Islet precursor cell (in vitro differentiated cells): ENCODE measurements at places on chromosomes 6 and 20.

GRCh38 chr6:24229696-24230405 is 103.8 kb downstream of the NRSN1 start:
- DNase-seq: no peak

DNA sequence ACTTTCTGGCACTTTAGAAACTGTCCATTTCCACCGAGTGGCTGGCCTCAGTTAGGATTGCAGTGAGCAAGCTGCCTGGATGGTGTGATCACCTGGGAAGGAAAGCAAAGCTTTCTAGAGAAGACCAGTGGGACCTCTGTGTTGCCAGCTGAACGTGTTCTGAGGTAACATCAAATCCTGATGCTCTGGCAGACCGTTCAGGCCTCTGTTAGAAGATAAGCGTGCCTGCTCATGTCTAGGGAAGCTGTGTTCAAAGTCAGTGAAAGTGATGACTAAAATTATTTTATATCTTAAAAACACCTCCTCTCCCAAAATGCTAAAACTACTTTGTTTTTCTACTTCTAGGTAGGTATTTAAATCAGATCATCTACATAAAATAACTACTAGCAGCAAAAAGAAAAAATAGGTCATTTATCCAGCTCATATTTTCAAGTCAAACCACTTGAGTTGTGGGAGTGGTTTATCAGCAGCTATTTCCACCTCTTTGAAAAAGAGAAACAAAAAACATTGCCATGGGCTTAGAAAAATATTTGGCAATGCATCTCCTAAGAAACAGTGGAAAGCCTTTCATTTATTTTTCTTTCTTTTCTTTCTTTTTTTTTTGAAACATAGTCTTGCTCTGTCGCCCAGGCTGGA is 54.8 kb downstream of the CEP43 start:
- DNase-seq: no peak

GRCh38 chr6:33418690-33419291 is 884 bp upstream of the CUTA start:
- DNase-seq: peak; percentile 79

DNA sequence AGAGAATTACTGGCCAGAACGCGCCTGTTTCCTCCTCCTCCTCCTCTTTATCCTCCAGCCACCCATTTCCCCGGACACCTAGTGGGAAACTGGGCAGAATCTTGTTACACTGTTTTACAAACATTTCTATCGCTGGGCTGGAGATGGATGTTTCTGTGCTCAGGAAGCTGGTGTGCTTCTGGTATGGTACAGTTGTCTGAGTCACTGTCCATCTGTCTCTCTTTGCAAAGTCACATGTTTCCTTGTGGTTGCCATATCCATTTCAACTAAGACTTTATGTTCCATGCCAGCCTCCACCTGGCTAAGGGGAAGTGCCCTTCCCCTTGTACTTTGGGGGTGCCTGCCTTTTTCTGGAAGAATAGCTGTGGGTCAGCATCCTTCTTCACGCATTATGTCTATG is 52.9 kb upstream of the SLC22A16 start:
- no peak for DNase-seq

DNA sequence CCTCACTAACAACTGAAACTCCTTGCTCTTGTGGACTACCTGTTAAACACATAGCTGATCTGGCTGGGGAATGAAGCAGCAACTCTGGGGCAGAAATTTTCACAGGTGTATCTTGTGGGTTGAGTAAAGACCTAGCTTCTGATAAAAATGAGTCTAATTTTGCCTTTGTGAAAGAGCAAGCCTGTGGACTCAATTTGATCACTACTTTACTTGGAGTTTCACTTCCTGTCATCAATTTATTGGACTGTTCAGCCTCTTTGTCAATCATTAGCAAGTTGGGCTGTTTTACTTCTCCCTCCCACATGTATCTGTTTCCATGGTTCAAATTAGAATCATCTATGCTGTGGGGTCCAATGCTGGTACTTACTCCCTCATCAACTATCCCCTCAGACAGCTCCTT is 29.6 kb upstream of the CRIP3 start:
- DNase-seq: no peak

GRCh38 chr6:28712982-28713381 is 187.3 kb downstream of the GPX5 start:
- DNase-seq: no peak

DNA sequence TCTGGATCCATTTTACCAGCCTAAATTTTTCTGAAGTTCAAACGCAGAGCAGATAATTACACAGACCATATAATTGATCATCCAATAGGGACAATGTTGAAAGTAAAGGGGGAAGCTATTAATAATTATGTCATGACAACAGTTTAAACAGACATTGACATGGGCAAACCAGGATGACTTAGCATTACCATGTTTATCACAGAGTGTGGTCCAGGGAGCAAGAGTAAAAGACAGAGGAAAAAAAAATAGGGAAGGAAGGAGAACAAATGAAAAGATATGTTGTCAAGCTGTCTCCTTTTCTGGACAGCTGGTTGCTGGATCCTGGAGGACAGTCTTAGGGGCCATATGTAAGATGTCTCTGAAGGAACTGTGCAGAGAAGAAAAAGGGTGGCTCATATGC is 69.4 kb upstream of the FBXL4 start:
- no peak for DNase-seq

GRCh38 chr6:168632694-168633093 is 191.7 kb downstream of the SMOC2 start:
- no peak for DNase-seq

- DNase-seq: peak; percentile 18
Observed at GRCh38 chr20:19734811-19735210, 23.2 kb upstream of the RIN2 start.

DNA sequence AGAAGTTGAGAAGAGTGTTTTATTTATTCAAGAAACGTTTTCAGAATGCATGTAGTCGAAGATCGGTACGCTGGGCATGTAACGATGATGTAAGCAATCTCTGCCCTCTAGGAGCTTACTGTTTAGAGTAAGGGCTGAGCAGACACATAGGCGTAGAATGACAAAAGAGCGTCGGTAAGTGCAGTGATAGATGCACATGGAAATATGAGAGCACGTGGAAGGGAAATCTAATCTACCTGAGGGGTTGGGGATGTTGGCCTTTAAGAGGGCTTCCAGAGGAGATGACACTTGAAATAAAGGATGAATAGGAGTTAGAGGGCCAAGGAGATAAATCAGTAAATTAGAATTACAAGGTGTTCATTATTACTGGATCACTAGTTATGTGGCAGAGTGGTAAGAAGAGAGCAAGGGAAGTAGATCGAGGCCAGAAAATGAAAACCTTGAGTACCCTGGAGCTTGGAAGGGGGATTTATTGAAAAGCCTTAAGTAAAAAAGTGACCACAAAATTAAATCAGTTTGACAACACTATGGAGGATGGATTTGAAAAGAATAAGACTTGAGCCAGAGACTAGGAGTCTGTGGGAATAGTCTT is 782 bp downstream of the TRMT11 start:
- no peak for DNase-seq

- no peak for DNase-seq
Observed at GRCh38 chr6:159520002-159520401, 173.0 kb downstream of the SOD2 start.

DNA sequence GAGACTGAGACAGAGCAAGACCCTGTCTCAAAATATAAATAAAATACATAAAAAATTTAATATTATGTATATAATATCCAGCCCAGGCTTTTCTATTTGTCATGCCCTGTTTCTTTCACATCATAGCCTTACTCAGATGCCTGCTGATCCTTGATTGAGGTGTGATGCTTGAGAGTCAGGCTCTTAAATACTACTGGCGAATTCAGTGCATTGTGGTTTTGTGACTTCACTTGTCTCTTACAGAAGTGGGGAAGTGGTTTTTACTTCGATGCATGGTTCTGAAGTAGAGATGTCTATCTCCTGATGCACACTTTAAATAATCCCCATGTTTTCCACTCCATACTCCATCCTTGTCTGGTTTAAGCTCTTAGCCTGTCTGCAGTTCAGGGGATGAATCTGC is 29.1 kb downstream of the ASXL1 start:
- DNase-seq: no peak

- peak; percentile 31 for DNase-seq
Observed at GRCh38 chr6:2940010-2940850, 31.1 kb downstream of the SERPINB6 start.
